ENCODE measurements at places on chromosomes 6 and 20.

- DNase-seq, result no peak
Observed at GRCh38 chr6:90605749-90606340, 19.0 kb upstream of the MAP3K7 start.

GRCh38 chr6:23483896-23484295 is 642.1 kb upstream of the NRSN1 start:
- no peak for DNase-seq

DNA sequence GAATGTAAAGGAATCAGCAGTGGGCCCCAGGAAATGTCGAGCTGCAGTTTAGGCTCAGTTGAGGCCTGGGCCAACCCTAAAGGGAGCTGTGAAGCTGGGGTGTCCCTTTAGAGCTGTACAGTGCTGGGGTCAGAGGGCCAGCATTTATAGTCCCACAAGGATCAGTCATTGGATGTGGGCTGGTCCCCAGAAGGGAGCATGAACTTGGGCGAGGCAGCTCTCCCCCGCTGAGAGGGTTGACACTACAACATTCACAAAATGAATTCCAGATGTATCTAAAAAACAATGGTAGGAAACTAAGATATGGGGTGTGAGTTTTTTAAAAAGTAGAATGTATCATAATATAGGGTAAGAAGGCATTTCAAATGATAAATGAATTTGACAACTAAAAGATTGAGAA is 29.7 kb upstream of the TMX4 start:
- DNase-seq, result no peak

DNA sequence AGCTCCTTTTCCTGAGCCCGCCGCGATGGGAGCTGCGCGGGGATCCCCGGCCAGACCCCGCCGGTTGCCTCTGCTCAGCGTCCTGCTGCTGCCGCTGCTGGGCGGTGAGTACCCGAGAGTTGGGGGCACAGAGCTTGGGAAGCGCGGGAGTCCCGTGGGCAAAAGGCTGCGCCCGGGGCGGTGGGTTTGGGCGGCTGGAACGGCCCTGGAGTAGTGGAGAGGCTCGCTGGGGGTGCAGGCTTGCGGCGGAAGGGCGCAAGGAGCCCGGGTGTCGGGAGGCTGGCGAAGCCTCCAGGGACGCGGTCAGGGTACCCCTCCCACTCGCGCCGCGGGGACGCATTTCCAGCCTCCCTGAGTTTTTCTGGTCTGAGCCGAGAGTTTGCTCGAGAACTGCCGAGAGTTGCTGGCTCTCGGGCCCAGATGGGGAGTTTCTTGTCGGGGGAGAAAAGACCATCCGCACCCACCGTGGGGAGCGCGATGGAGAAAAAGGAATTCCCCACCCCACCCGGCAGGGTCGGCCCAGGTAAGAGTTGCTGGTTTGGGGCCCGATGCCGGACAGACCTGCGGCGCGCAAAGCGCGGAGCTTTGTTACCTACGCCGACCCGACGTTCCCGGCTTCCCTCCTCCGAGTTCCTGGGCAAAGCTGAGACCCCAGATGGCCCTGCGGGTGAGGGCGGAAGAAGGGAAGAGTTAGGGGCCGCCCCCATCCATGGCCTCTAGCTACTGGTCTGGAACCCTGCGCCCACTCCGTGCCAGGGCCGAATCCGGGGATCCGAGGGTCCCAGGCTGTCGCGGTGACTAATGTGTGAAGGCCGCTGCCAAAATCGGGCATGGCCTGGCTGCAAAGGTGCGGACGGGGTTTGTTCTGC is 584 bp downstream of the PTK7 start:
- DNase-seq, result peak; percentile 69

DNA sequence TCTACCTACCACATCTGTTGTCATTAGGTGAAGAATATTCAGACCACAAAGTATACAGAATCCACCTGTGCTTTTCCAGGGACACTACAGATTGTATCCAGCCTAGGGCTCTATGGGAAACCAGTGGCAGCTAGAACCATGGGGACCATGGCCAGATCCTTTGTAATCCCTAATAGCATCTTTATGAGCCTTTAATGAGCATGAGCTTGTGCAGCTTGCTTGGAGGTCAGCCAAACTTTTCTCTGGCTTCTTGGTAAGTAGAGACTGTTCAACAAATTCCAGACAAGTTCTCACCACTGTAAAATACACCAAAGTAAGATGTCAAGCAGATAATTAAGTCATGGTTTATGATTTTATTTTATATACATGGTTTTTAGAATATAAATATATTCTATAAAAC is 301.6 kb upstream of the ADGRB3 start:
- no peak for DNase-seq

- DNase-seq, result peak; percentile 97
Observed at GRCh38 chr6:149855040-149855654, 9.0 kb downstream of the LRP11 start.

DNA sequence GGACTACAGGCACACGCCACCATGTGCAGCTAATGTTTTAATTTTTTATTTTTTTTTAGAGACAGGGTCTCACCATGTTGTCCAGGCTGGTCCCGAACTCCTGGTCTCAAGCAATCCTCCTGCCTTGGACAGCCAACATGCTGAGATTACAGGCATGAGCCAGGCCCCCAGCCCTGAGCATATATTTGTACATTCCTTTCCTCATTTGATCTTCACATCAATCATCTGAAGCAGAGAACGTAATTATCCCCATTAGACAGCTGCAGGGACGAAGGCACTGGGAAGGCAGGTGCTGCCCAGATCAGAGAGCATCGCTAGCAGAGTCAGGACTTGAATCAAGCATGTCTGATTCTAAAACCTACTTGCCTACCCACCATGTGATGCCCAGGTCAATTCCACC is 41.0 kb upstream of the SIRPA start:
- no peak for DNase-seq

- DNase-seq, result peak; percentile 98
Observed at GRCh38 chr6:81938014-81938856, 185.8 kb upstream of the TENT5A start.

- DNase-seq, result no peak
Observed at GRCh38 chr20:32546918-32547752, 38.0 kb downstream of the NOL4L start.

DNA sequence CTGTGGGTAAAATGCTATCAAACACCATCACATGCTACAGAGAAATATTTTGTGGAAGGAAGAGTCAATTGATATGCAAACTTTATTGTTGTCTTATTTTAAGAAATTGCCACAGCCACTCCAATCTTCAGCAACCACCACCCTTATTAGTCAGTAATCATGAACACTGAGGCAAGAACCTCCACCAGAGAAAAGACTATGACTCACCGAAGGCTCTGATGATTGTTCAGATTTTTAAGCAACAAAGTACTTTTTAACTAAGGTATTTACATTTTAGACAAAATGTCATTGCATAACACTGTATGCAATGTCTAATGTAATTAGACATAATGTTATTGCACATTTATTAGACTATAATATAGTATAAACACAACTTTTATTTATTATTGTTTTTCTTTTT is 26.2 kb upstream of the MMP24 start:
- peak; percentile 90 for DNase-seq

DNA sequence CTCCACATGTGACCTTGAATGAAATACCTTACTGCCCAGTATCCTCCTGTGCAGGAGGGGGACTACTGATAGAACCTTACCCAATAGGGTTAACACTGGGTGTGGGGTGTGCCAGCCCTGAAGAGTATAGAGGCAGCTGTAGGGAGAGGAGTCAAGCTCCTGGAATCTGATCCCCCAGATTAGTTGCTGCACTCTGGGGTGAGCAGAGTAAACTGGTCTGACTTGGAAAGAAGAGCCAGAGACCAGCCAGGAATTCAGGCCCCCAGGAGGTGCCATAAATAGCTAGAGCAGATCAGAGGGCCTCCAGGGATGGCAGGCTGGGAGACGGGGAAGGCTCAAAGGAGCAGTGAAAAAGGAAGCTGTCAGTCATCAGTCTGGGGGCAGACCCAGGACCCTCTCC is 3.5 kb upstream of the APOBEC2 start:
- DNase-seq, result no peak

GRCh38 chr6:157223021-157223430 is 100.3 kb downstream of the TMEM242 start:
- DNase-seq, result peak; percentile 17

GRCh38 chr6:131947986-131948661 is 3.0 kb downstream of the CCN2 start:
- DNase-seq, result peak; percentile 25

- no peak for DNase-seq
Observed at GRCh38 chr6:72102561-72102960, 216.2 kb downstream of the RIMS1 start.

- no peak for DNase-seq
Observed at GRCh38 chr20:8438748-8439147, 306.7 kb downstream of the PLCB1 start.

GRCh38 chr6:169881976-169882375 is 130.6 kb downstream of the ERMARD start:
- no peak for DNase-seq

DNA sequence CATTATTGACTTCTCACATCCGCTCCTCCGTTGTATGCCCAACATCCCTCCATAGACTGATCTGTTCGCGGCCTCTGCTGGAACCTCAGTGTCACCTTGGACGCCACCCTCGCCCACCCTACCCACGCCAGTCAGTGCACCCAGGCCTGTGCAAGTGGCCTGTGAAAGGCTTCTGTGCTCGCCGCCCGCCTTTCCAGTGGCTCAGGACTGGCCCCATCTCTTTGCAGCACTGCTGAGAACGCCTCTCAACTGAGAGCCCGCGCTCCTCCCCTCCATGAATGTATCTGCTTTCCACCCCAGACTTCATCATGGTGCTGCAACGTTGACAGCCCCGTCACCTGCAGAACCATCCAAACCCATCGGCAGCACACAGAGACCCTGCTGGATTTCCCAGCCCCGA is 227.3 kb upstream of the QKI start:
- DNase-seq, result no peak

- no peak for DNase-seq
Observed at GRCh38 chr6:149128489-149129145, 188.9 kb upstream of the TAB2 start.

- no peak for DNase-seq
Observed at GRCh38 chr20:54048891-54049545, 21.4 kb downstream of the BCAS1 start.

DNA sequence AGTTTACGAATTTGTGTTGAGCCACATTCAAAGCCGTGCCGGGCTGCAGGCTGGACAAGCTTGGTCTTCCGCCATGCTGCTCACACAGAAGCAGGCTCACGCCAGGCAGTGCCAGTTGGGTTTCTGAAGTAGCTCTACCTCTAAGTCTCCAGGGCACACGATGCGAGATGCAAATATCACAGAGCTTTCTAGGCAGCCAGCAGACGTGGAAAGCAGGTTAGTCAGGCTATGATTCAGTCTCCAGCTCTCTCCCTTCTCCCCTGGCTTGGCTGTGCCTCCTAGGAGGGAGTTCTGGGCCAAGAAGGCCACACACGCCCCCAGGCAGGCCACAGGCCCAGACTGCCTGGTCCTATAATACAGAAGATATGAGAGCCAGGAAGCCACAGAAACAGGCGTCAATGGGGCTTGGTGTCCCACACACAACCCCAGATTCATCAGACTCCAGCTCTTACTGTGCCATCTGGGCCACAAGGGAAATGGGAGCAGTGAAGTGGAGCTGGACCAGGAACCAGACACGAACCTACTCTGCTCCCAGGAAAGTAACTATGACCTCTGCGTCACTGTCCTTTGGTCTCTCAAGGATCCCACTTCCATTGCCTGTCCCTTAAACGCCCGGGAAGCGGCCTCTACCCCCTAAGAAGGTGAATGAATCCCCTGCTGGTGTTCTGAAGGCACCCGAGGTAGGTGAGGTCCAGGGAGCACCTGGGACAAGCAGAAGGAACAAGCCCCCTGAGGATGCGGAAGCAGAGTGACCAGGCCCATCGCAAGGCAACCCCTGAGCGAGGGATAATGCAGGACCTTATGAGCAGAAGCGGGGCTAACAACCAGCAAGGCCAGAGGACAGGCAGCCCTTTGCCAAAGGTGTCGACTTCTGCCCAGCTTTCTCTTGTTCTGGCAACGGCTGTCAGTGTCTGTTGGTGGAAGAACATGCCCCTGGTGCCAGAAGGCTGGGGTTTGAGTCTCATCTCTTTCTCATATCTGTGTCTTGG is 61.2 kb downstream of the GFOD1 start:
- DNase-seq, result peak; percentile 71

DNA sequence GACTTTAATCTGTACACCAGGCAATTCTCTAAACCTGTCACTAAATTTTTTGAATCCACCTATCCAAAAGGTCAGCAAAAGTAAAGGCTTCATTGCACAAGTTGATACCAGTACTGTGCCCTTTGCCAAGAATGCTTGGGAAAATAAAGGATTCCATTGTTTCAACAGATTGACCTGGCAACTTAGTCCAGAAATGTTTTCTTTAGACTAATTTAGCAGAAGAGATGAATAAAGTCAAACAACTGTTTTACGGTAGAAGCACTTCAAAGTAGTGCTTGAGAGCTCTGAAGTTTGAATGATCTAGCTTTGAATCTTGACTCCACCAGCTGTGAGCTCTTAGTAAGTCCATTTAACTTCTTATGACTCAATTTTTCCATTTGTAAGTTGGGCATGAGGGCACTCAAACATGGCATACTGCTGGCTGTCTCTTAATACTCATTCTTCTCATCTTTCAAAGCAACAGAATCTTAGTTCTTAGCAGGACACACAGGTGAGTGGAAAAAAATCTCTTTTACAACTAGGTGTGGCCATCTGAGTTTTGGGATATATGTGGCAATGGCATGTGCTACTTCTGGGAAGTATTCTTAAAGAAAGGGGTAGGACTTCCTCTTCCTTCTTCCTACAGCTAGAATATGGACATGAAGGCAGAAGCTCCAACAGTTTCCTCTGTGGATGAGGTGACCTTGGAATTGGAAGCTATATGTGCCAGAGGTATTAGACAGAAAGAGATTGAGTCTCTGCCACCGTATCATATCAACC is 55.9 kb upstream of the LOC128125822 start:
- DNase-seq, result no peak

GRCh38 chr6:34897716-34898115 is 8.7 kb downstream of the ANKS1A start:
- DNase-seq, result no peak

GRCh38 chr6:62296541-62296940 is 10.5 kb upstream of the KHDRBS2 start:
- DNase-seq, result no peak

DNA sequence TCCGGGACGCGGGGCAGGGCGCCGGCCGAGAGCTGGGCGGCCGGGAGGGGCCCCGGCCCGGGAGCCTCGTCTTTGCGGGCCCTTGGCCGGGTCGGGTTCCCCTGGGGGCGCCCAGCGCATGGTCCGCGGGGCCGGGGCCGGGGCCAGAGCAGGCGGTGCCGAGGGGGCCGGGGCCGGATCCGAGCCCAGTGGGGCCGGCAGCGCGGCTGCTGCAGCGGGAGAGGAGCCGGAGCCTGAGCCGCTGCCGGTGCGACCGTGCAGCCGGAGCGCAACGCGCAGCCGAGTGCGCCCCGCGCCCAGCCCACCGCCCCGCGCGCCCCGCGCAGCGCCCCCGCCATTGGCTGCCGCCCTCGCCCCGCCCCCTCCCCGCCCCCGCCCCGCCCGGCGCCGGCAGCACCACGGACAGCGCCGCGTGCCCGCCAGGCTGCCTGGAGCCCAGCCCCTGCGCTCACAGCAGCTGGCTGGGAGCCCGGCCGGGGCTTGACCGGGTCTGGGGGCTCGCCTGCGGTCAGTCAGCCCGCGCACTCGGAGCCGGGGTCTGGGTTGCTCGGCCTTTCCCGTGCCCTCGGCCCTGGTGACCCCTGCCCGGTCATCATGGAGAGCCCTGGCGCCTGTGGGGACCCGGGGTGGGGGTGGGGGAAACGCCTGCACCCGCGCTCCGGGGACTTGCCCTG is at the start of gene HRH3:
HRH3 (minus strand) TSS at position 287 of the 674 bp plus-strand sequence. CDS start 308 bp downstream, outside the sequence.
- peak; percentile 39 for DNase-seq

- no peak for DNase-seq
Observed at GRCh38 chr6:48099713-48100587, 11.0 kb downstream of the PTCHD4 start.

GRCh38 chr6:151493161-151493803 is 535 bp upstream of the CCDC170 start:
- DNase-seq, result no peak

GRCh38 chr6:36386495-36387439 is 702 bp downstream of the ETV7 start:
- peak; percentile 64 for DNase-seq
